Stimulated activated CD4-positive, alpha-beta T cell treated with anti-CD3 and anti-CD28 coated beads, Interleukin-4, amount 100 ng/mL, for 4 hours (primary cell): ENCODE measurements at places on chromosomes 12 and 14.

DNA sequence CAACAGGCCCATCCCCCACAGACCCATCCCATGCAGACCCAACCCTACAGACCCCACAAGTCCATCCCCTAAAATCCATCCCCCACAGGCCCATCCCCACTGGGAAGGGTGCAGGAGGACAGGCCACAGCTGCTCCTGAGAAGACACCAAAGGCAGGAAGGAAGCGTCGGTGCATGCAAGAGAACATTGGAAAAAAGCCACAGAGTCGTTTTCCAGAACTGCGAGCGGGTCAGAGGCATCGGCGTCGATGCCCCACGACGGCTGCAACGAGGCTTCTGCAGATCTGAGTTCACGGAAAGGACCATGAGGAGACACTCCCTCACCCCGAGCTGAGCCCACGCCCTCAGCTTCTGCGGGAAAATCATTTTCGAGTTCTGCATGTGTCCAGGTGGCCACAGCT lies 59.6 kb upstream of the GALNT9 start:
- DNase-seq, result no peak

GRCh38 chr14:47439953-47440352 lies 235.5 kb downstream of the MDGA2 start:
- DNase-seq, result no peak

GRCh38 chr12:111519083-111519482 lies 80.0 kb downstream of the ATXN2 start:
- no peak for DNase-seq

GRCh38 chr14:67461341-67461985 lies 27.1 kb downstream of the TMEM229B start:
- DNase-seq, result no peak

DNA sequence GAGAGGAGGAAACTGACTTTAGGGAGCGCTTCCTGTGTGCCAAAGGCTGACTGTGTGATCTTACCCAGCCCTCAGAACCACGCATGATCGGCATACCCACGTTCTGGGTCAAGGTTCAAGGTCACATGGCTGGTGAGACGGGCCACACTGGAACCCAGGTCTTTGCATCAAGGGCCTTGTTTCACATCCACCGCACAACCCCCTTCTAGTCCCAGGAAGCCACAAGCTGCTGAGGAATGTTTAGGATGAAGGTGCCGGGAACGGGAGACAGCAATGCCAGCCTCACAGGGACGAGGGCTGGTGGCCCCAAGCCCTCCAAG lies 50.7 kb downstream of the TESC start:
- DNase-seq, result no peak

DNA sequence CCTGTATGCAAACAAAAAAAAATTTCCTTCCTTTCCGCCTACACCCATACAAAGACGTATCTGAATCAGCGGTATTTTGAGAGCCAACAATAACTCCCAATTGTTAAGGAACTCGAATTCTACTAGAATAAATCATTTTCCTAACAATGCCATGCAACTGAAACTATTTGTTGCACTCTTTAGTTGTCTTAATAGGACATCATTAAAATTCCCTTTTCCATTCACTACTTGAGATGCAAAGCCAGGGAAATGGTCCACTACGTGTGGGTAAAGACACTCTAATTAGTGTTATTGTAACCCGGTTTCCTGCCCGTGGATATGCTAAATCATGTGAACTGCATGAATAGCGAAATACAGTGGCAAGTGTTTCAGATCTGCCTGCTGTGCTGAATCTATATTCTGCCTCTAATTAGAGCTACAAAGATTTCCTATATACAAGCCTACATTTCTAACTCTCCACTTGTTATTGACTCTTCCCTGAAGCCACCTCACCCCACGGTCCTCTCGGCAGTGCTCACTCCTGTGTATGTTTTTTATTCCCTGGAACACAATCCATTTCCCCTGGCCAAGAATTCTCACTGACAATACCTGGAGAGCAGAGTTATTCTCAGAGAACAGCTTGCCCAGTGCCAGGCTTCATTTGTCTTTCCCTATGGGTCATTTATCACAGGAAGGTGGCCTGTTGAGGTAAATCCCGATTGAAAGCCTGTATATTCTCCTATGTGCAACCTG lies 168.3 kb downstream of the PAWR start:
- DNase-seq, result no peak

DNA sequence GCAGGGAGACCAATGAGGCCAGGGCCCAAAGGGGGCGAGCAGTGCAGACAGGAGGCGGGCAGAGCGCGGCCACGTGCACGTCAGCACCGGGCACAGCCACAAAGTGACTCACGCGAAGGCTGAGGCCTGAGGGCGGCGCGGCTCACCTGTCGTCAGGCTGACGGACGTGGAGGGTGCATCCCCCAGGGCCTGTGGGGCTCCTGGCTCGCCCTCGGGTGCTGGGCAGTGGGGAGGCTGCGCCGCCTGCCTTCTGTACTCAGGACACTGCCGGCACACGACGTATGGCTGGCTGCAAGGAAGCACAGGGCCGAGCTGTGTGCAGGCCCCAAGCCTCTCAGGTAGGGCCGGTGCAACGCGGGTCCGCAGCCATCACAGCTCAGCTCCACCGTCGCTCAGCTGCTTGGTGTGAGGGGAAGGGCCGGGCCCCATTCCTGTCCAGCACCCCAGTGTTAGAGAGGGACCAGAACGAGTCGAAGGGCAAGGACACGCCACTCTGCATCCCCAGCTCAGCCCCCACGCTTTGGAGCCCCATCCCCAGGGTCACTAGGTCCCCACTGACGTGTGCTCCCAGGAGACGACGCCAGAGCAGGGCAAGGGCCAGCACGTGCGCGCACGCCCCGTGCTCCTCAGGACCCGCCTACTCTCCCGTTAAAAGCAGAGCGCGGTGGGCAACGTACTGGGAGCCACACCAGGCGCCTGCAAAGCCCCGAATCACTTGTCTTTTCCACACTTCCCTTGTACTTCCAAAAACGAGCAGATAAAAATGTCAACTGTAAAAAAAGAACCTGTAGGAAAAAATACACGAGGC lies 24.8 kb upstream of the GOLGA3 start:
- no peak for DNase-seq

DNA sequence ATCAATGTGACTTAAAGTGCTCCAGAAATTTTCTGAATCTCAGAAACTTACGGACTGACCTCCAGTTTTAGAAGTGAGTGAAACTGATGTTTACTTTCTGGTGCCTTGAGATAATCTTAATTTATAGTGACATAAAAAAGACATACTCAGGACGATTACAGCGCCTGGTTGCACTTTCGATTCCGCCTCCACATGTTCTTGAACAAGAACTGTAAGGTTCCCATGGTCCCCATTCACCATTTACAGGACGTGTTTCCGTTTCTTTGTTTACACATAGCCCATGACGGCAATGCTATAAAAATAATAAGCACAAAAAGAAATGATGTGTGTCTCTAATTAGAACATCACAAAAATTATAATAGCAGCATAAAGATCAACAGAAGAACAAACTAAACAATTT lies 98.2 kb downstream of the ADAMTS20 start:
- DNase-seq, result no peak

GRCh38 chr12:41663598-41664265 lies 475.6 kb downstream of the PDZRN4 start:
- no peak for DNase-seq
